SW 1271 (cell line): ENCODE measurements at places on chromosomes 6 and 20.

- DNase-seq, result no peak
These were observed 191.2 kb upstream of the SOX4 start for GRCh38 chr6:21402368-21402767.

GRCh38 chr6:42275376-42276033, 57.8 kb upstream of the MRPS10 start:
- DNase-seq, result no peak

- no peak for DNase-seq
These were observed 11.1 kb upstream of the TOP1 start for GRCh38 chr20:41017448-41018042.

GRCh38 chr6:45513213-45513618, 135.5 kb upstream of the SUPT3H start:
- DNase-seq, result no peak

DNA sequence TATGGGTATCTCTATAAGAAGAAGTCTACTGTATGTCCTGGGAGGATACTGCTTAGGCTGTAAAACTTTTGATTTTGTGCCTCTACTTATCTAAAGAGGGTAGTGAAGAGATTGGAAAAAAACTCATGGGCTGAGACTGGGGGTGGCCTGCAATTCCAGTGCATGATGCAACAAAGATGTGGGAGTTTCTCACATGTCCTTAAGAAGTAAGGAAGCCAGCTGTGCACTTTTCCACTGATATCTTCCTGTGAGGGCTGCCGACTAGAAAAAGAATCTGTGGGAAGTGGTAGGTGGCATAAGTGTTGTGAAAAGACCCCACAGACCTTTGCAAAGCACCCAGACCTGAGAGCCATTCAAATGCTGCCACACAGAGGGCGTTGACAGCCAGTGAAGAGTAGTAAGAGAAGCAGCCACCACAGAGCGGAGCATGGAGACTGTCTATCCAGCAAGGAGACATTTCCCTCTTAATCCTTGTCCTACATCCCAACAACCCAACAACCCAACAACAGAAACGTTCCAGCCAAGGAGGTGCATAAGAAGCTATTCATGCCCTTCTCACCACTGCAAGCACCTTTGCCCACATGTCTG, 65.1 kb downstream of the PFDN4 start:
- no peak for DNase-seq

- no peak for DNase-seq
These were observed 73.8 kb upstream of the ECI2 start for GRCh38 chr6:4209196-4209595.

GRCh38 chr6:22219925-22220324, 76.9 kb downstream of the PRL start:
- DNase-seq, result no peak

DNA sequence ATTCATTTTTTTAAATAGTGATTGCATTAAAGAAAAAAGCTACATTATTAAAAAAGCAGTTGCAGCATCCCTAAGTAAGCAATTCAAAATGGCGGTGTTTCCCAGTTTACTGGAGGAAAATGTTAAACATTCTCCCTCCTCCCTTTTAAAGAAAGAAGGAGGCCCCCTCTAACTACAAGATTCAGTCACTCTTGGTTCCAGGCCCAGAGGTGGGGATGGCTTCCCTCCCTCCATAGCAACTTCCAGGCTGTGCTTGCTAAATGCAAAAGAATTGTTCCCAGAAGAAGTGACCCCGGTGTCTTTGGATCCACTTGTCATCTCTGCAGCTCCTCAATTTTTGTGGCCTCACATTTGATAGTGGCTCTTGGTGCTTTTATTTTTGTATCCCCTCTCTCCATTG, 165.9 kb downstream of the SOBP start:
- no peak for DNase-seq

DNA sequence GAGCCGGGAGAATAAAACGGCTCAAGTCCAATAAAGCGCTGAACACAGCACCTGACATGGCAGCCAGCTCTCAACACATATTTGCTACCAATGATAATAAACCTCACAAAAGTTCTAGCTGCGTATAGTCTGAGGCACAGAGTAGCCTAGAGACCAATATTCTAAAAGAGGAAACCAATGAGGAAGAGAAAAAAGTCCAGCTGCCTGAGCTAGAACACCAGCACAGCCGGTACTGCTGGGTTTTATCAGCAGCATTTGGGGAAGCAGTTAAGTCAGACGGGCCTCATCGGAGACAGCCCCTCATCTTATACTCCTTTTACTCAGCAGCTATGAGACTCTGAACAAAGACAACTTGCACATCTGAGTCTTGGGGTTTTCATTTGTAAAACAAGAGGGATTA, 2.4 kb upstream of the RTF2 start:
- no peak for DNase-seq

DNA sequence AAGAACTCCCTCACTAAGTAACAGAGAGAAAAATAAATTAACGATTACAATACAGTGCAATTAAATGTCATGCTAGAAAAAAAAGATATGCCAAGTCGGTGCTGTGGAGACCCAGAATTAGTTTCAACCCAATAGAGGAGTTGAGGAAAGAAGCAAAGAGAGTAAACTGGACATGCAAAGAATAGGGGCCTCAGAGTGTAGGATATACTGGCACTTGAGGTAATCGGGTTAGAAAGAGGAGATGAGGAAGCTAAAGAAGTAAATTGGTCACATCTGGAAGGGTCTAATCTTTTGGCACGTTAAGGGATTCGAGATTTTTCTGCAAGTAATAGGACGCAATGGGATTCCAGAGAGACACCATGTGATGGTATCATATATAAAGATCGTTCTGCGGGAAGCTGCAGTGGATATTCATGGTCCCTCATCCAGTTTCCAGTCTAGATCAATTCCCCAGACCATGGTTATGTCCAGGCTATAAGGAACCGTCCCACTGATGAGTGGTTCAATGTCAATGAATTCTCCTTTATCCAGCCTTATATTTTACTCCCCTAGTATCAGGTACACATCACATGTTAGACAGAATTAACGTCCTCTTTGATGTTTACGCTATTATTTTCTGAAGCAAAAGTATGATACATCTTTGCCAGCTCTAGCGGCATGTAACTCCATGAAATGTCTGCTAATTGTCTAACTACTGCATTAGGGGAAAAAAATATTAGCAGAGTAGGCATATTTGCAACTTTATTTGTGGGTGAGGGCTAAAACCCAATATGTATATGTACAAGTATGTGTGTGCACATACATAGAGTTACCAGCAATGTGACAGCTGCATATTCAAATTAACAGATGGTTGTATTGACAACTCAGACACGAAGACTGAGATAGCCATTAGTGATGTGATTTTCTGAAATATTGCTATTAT, 1.1 kb upstream of the TBC1D32 start:
- DNase-seq, result no peak

GRCh38 chr6:140784573-140784972, 1348.2 kb upstream of the GJE1 start:
- DNase-seq, result no peak

DNA sequence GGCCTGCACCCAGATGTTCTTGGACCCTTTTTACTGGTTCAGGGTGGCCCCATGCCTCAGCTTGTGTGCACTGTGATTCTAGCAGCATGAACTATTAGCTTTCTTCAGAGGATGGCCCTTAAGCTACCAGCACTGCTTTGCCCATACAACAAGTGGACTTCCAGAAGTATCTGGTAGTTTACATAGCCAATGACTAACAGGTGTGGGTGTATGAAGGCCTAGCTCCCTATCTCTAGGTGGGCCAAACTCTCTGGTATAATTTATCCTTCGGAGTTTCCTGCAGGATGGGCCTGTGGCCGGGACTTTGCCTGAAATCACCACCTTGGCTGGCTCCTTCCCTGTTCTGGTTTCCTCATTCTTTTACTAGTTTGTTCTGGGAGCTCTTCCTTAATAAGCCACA, 26.1 kb upstream of the JAG1 start:
- DNase-seq, result no peak

GRCh38 chr6:149233056-149233715, 84.3 kb upstream of the TAB2 start:
- peak; percentile 67 for DNase-seq

DNA sequence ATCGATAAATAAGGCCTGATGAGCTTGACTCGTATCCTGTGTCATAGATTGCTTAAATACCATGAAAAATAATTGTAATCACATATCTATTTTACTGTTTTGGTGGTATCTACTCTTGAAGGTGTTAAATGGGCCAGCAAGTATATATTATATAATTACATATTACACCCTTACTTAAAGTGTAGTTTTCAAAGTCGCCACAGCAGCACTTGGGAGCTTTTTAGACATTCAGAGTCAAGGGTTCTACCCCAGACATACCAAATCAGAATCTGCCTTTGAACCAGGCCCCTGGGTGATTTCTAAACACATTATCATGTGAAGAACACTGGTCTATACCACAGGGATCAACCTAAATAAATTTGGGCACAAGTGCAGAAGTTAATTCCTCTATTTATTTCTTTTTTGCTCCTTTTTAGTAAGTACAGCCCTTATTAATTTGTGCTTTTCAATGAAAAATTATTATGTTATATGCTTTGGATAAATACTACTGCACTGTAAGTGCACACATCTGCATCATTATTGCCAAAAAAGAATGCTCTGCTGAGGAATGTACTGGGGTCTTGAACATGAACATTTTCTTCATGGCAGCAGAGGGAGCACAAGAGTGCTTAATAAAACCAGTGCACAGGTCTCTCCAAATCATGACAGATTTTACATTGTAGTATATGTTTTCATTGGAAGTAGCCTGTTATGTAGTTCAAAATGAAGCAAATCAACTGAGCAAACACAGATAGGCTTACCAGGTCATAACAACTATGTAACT, 3.1 kb upstream of the ATXN1 start:
- DNase-seq, result peak; percentile 86

GRCh38 chr20:25294459-25295385, 46.8 kb downstream of the PYGB start:
- DNase-seq, result no peak

- peak; percentile 82 for DNase-seq
These were observed 18.9 kb upstream of the DSN1 start for GRCh38 chr20:36792422-36792821.

DNA sequence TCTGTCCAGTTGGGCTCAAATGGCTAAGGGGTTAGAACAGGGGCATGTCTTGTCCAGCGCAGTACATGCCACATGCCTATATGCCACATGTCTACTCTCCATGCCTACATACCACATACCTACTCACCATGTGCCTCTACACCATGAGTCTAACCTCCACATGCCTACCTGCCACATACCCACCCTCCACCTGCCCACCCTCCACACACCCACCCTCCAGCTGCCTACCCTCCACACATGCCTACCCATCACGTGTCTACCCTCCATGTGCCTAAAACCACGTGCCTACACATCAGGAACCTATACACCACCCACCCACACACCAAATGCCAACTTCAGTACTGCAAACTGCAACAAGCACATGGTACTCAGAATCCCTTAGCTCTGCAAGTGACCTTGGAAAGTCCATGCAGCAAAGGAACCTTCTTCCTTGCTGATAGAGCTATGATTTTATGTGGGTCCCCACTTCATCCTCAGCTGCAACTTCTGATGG, 113.0 kb upstream of the CST7 start:
- DNase-seq, result no peak

GRCh38 chr6:4510317-4510716, 265.9 kb upstream of the CDYL start:
- no peak for DNase-seq

- no peak for DNase-seq
These were observed 233.6 kb downstream of the TTLL2 start for GRCh38 chr6:167558246-167559177.

DNA sequence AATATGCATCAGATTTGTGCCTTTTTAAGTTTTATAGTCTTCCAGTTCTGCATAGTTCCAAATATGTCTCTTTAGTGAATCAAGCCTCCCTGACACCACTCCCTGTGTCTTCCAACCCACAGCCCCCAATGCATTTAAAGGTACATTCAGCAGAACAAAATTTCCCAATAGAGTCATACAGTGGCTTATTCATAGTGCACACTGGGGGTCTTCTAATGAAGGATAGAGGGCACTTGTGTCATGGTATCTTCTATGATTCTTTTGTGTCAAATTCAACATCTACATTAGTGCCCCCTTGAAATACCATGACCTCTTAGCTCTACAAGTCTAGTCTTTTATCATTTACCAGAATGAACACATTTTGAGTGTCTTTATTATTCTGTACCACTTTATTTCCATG, 33.8 kb downstream of the FLRT3 start:
- DNase-seq, result no peak

DNA sequence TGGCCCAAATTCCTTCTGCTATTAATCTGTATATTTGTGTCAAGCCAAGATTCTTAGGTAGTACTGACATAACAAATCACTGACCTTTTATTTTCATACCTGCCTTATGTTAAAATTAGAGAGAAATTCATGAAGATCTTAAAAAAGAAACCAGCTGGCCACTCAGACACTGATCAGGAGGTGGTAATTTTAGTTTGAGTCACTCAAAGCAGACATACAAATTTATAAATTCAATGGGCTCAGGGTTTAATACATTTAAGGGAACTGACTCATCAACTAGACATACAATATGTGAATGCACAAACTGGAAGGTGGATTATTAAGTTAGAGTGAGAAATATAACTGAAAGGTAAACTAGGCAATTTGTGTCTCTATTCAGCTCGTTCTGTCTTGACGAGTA, 711.9 kb upstream of the EYS start:
- DNase-seq, result no peak

GRCh38 chr6:13574571-13575376, at the start of gene SIRT5:
SIRT5 (plus strand) TSS chr6:13574601; CDS start chr6:13584111, 9,510 bp downstream.
- peak; percentile 93 for DNase-seq

- no peak for DNase-seq
These were observed 3.3 kb upstream of the PXDC1 start for GRCh38 chr6:3754776-3755175.

GRCh38 chr20:7411075-7411474, 529.2 kb downstream of the HAO1 start:
- DNase-seq, result no peak

DNA sequence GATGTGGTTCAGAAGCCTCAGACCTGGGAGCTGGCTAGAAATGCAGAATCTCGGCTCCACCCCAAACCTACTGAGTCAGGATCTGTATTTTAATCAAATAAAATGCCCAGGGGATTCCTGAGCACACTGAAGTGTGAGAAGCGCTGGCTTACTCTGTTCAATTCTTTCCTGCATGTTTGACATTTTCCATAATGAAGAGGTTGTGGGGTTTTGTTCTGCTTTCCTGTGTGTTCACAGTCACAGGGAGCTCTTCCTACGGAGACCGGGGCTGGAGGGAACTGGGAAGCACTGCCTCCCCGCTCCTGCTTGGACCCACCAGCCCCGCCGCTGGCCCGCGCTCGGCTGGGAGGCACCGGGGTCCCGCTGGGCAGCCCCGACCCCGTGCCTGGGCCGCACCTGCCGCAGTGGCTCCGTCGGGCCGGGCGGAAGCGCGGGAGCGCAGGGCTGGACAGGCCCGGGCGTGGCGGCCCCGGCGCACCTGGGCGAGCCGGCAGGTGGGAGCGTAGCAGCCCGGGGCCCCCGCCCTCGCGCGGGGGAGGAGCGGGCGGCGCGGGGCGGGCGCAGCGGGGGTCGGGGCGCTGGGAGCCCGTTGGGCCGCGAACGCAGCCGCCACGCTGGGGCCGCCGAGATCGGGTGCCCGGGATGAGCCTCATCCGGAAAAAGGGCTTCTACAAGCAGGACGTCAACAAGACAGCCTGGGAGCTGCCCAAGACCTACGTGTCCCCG, at the start of gene MAPK13:
TSS of gene MAPK13 (plus strand) at position 573 of the 726 bp plus-strand sequence. CDS start at position 643, 70 bp downstream.
- DNase-seq, result no peak

- DNase-seq, result no peak
These were observed 106.0 kb downstream of the ADGRG6 start for GRCh38 chr6:142407685-142408273.
